GM12878 (cell line): ENCODE measurements at places on chromosomes 11 and 22. TPM values are rescaled to one million over a fixed set of nuclear protein-coding genes. Genes with fewer than 3 reads are reported as not detected.

GNAZ gene
- total RNA-seq, result 0.51 and 0.96 TPM in 2 replicates

CRYAB gene
- total RNA-seq, result not detected in 2 replicates

USP2 gene
- 0.13 TPM in 1 of 2 replicates, not detected in the other for total RNA-seq

NCR3LG1 gene
- total RNA-seq, result 0.18 and 0.21 TPM in 2 replicates

OR51L1 gene
- total RNA-seq, result not detected in 2 replicates

CST6 gene
- total RNA-seq, result not detected in 2 replicates

SCGB1C1 gene
- not detected in 2 replicates for total RNA-seq

CARD18 gene
- not detected in 2 replicates for total RNA-seq

APOBEC3A gene
- total RNA-seq, result not detected in 2 replicates

- no peaks in the 10 kb centered on the region; the same call in 1 of the 2 replicates for H3K27me3 ChIP-seq
- H3K4me3 ChIP-seq, result no peak overlapping the region
- no peaks in the 10 kb centered on the region for H3K4me1 ChIP-seq
- H3K36me3 ChIP-seq, result no peaks in the 10 kb centered on the region
Measured at GRCh38 chr22:28282405-28283067, 363.5 kb upstream of the PITPNB start.

- no peaks in the 10 kb centered on the region for H3K27me3 ChIP-seq
- H3K36me3 ChIP-seq, result no peaks in the 10 kb centered on the region
- H3K27ac ChIP-seq, result no peak overlapping the region
Measured at GRCh38 chr22:49312601-49313000, 515.1 kb downstream of the BRD1 start.

- no peak for DNase-seq
- H3K27ac ChIP-seq, result no peak within 1 kb of the TSS
- H3K4me3 ChIP-seq, result no peak within 1 kb of the TSS
- no peaks in the 10 kb centered on the region for H3K4me1 ChIP-seq
- no peaks in the 10 kb centered on the region for H3K27me3 ChIP-seq
- no peaks in the 10 kb centered on the region for H3K36me3 ChIP-seq
Measured at GRCh38 chr11:63243533-63243932, at the start of gene SLC22A25. TSS of gene SLC22A25 (minus strand) at chr11:63243599. CDS start at chr11:63229652, 13,947 bp downstream.

DNA sequence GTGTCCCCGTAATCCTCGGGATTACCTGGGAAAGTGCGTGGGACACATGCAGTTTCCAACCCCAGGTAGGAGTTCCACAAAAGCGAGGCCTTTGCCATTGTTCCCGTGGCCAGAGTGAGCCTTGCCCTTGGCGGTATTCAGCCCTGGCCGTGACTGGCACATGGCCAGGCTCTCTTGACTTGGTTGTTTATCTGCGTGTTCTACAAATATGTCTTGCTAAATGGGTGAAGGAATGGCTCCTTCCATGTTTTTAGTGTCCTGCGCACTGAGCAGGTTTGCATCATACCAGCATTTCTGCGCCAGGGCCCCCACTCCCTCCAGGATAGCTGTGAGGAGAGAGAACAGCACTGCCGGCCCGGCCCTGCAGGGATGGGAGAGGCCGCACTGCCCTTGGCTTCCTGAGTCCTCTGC is 20.0 kb downstream of the POLR3H start:
- no peaks in the 10 kb centered on the region for H3K4me1 ChIP-seq
- H3K27ac ChIP-seq, result no peak overlapping the region
- no peak for DNase-seq

DNA sequence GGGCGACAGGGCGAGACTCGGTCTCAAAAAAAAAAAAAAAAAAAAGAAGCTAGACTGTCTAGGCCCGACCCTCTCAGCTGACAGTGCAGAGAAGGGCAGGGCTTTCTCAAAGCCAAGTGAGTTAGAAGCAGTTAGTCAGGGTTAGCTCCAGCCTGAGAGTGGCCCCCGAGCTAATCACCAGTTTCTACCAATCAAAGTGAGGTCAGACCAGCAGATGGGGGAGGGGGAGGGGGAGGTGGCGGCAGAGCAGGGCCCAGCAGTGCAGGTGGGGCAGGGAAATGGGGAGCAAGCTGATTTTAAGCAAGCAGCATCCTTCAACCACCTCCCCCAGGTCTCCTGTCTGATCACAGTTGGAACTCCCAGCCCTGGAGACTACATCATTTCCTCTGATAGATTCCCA is 55.3 kb upstream of the PRR5 start:
- no peak overlapping the region for H3K27ac ChIP-seq
- H3K27me3 ChIP-seq, result no peaks in the 10 kb centered on the region; the same call in 1 of the 2 replicates
- H3K4me3 ChIP-seq, result no peak overlapping the region

DNA sequence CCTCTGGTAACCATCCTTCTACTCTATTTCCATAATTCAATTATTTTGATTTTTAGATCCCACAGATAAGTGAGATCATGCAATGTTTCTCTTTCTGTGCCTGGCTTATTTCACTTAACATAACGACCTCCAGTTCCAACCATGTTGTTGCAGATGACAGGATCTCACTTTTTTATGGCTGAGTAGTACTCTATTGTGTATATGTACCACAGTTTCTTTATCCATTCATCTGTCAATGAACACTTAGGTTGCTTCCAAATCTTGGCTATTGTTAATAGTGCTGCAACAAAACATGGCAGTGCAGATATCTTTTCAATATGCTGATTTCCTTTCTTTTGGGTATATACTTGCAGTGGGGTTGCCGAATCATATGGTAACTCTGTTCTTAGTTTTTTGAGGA is 286.4 kb upstream of the C11orf87 start:
- no peaks in the 10 kb centered on the region for H3K27me3 ChIP-seq
- no peaks in the 10 kb centered on the region for H3K4me1 ChIP-seq
- H3K36me3 ChIP-seq, result no peaks in the 10 kb centered on the region
- DNase-seq, result no peak

- peak overlapping the region; percentile 76 for H3K4me3 ChIP-seq
- no peak overlapping the region for H3K27ac ChIP-seq
Measured at GRCh38 chr11:130070109-130070845, 583 bp downstream of the APLP2 start.

DNA sequence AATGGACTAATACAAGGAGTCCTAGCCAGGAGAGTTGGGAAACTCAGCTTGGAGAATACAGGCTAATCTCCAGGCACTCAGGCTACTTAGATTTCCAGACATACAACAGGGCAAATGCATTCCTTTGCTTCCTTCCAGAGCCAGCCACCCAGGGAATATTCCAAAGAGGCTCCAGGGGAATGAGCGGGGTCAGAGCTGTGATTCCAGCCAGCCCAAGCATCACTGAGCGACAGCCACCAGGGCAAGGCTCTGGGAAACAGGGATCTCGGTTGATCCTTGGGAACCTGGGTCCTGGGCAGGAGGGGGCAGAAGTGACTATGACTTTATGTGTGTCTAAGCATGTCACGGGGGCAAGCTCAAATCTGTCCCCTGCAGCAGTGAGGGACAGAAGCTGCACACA is 112.3 kb upstream of the LMO1 start:
- no peak overlapping the region for H3K27ac ChIP-seq
- no peaks in the 10 kb centered on the region for H3K4me1 ChIP-seq
- no peak overlapping the region for H3K4me3 ChIP-seq
- H3K27me3 ChIP-seq, result no peaks in the 10 kb centered on the region
- no peaks in the 10 kb centered on the region for H3K36me3 ChIP-seq

GRCh38 chr22:29457730-29458129 is 19.3 kb downstream of the RFPL1 start:
- no peaks in the 10 kb centered on the region for H3K36me3 ChIP-seq
- H3K4me3 ChIP-seq, result no peak overlapping the region
- H3K27me3 ChIP-seq, result no peaks in the 10 kb centered on the region
- no peak overlapping the region for H3K27ac ChIP-seq
- H3K4me1 ChIP-seq, result no peaks in the 10 kb centered on the region

DNA sequence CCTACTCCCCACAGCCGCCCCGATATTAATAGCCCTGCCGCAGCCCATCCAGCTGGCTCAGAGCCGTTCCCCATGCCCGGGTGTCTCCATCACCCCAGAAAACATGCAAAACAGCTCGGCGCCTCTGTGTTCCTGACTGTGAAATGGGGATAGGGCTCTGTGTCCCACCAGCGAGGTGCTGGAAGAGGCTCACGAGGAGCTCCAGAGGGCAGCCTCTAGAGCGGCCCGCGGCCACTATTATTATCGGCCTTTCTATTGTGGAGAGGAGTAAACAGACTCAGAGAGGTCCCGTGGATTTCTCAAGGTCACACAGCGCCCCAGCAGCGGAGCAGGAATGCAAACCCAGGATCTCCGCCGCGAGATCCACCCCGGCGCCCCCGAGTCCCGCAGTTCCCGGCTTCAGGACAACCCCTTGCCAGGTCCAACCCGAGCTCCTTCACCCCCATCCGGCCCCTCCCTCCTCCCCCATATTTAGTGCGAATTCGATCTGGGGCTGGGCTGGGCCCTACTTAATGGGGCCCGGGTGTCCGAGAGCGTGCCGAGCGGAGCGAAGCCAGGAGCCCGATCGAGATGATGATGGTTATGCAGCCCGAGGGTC is at the start of gene ACTN3:
TSS of gene ACTN3 (plus strand) at position 536 of the 598 bp plus-strand sequence. CDS start at position 571, 35 bp downstream.
- no peak for DNase-seq
- H3K4me3 ChIP-seq, result peak within 1 kb of the TSS; percentile 86
- H3K27ac ChIP-seq, result peak within 1 kb of the TSS; percentile 72
- no peaks in the 10 kb centered on the region for H3K27me3 ChIP-seq

DNA sequence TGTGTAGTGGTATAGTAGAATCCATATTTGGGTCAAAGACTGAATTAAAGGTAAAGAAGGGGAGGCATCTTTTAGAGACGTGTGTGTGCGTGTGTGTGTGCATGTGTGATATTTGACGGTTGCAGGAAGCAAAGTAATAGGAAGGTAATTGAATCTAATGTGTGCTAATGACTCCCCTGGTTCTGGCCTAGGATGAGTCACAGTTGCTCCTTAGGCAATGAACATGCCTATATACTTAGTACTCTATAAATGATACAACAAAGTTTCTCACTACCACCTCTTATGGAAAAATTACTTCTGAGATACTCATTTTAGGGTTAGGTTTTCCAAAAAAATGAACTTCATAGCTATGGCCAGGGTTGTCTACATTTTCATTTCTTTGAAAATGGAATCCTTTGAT is 409.6 kb downstream of the GUCY1A2 start:
- no peak overlapping the region for H3K27ac ChIP-seq
- H3K36me3 ChIP-seq, result no peaks in the 10 kb centered on the region
- no peak for DNase-seq
- H3K4me3 ChIP-seq, result no peak overlapping the region

DNA sequence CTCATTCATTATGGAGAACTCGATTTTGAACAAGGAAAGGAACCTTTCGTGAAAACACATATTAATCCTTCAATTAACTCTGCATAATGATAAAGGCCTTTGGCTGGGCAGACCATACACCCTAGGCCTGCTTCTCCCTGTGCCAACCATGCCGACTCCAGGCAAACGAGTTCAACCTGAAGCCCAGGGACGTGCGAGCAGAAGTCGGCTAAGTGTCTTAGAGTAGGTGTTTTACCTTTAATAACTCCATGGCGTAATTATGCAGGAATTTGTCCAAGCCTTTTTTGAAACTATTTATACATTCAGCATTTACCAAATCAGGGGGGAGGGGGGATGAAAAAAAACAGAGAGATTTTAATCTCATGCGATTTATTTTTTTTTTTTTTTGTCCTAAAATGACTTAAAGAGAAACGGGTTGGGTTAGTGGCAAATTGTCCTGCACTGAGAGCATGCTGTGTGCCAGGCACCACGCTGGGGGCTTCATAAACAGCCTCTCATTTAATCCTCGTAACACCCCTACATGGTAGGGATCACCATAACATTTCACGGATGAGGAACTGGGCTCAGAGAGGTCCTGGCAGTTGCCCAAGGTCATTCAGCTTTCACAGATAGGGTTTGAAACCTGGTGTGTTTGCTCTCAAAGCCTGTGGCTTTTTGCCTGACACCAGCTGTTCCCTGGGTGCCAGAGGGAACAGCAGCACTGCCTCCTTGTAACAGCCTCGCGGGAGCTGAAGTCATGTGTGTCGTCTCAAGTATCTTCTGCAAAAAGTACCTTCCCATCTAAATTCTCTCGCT is 423.9 kb downstream of the MN1 start:
- no peaks in the 10 kb centered on the region for H3K36me3 ChIP-seq
- H3K4me3 ChIP-seq, result no peak overlapping the region
- H3K27me3 ChIP-seq, result no peaks in the 10 kb centered on the region
- no peak overlapping the region for H3K27ac ChIP-seq
- no peak for DNase-seq
- H3K4me1 ChIP-seq, result no peaks in the 10 kb centered on the region

GRCh38 chr11:112744041-112744440 is 217.2 kb upstream of the NCAM1 start:
- H3K27me3 ChIP-seq, result peaks cover 5% of the 10 kb centered on the region
- no peak for DNase-seq
- no peak overlapping the region for H3K27ac ChIP-seq
- H3K4me3 ChIP-seq, result no peak overlapping the region
- H3K36me3 ChIP-seq, result no peaks in the 10 kb centered on the region

DNA sequence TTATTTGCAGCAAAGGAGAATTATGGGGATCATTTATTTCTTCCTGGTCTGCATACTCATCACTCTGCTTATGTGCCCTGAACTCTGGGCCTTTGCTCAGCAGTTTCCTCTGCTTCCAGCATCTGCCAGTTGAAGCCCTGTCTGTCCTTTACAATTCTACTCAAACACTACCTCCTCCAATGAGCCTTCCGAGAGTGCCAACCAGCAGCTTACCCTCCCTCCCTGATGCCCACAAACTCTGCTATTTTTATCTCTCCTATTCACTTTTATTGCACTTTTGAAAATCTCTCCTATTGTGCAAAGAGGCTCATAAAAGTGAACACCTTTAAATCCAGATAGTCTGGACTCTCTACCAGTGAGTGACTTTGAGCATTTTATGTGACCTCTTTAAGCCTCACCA is 3.6 kb upstream of the ME3 start:
- no peak for DNase-seq
- H3K4me3 ChIP-seq, result no peak overlapping the region
- H3K27ac ChIP-seq, result no peak overlapping the region

DNA sequence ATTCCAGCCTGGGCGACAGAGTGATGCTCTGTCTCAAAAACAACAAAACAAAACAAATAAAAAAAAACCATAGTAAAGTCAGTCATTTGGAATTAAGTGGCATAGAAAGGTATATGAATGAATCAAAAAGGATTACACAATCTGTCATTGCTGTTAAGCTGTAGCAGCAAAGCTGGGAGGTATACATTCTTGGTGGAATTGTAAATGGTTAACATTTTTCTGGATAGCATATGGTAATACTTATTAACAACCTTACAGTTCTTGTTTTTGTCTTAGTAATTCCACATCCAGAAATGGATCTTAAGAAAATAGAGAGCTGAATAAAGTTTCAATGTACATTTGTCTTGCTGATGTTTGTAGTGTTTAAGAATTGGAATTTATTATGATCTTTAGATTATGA is 30.0 kb downstream of the DDX10 start:
- H3K4me1 ChIP-seq, result 0 out of 2 replicates have a peak, but pooled peaks cover 3% of the 10 kb centered on the region
- no peak overlapping the region for H3K27ac ChIP-seq
- no peak overlapping the region for H3K4me3 ChIP-seq
- no peak for DNase-seq
- H3K36me3 ChIP-seq, result peaks cover 17% of the 10 kb centered on the region
- no peaks in the 10 kb centered on the region for H3K27me3 ChIP-seq

GRCh38 chr22:49449811-49450446 is 377.7 kb downstream of the BRD1 start:
- H3K4me1 ChIP-seq, result no peaks in the 10 kb centered on the region
- H3K4me3 ChIP-seq, result no peak overlapping the region
- no peak overlapping the region for H3K27ac ChIP-seq
- no peak for DNase-seq
- no peaks in the 10 kb centered on the region for H3K27me3 ChIP-seq
- no peaks in the 10 kb centered on the region for H3K36me3 ChIP-seq

- H3K36me3 ChIP-seq, result peaks cover 20% of the 10 kb centered on the region
- H3K27ac ChIP-seq, result no peak overlapping the region
- H3K4me3 ChIP-seq, result no peak overlapping the region
- peaks cover 8% of the 10 kb centered on the region for H3K4me1 ChIP-seq
- DNase-seq, result no peak
Measured at GRCh38 chr11:75896843-75897419, 81.9 kb downstream of the UVRAG start.

GRCh38 chr22:46128606-46129005 is 21.7 kb upstream of the PPARA start:
- H3K4me3 ChIP-seq, result no peak overlapping the region
- H3K4me1 ChIP-seq, result peaks cover 17% of the 10 kb centered on the region
- no peaks in the 10 kb centered on the region for H3K36me3 ChIP-seq
